SJSA1 (cell line): ENCODE measurements at places on chromosomes 6 and 20.

DNA sequence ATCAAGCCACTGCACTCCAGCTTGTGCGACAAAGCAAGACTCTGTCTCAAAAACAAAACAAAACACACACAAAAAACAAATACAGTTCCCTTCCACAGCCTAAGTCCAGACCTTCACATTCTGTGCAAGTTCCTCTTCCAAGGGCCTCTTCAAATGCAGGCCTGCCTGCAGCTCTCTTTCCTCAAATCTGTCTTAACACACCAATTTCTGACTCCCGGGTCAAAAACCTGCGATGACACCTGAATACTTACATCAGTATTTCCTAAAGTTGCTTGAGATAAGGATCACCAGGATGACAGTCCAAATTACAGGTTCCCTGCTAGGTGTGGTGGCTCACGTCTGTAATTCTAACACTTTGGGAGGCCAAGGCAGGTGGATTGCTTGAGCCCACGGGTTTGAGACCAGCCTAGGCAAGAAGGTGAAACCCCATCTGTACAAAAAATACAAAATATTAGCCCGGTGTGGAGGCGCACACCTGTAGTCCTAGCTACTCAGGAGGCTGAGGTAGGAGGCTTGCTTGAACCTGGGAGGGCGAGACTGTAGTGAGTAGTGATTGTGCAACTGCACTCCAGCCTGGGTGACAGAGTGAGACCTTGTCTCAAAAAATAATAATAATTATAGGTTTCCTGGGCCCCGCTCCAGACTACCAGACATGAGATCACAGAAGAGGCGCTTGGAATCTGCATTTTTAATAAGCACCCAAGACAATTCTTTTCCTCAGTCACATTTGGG is 8.8 kb upstream of the PARD6B start:
- no peak for DNase-seq

GRCh38 chr6:40611912-40612311 is 24.7 kb upstream of the LRFN2 start:
- DNase-seq = no peak

GRCh38 chr20:25549843-25550477 is 35.4 kb downstream of the NINL start:
- no peak for DNase-seq

- no peak for DNase-seq
Measured at GRCh38 chr6:95545686-95546085, 31.6 kb upstream of the MANEA start.

GRCh38 chr6:111559188-111560097 is 46.2 kb downstream of the TRAF3IP2 start:
- no peak for DNase-seq

DNA sequence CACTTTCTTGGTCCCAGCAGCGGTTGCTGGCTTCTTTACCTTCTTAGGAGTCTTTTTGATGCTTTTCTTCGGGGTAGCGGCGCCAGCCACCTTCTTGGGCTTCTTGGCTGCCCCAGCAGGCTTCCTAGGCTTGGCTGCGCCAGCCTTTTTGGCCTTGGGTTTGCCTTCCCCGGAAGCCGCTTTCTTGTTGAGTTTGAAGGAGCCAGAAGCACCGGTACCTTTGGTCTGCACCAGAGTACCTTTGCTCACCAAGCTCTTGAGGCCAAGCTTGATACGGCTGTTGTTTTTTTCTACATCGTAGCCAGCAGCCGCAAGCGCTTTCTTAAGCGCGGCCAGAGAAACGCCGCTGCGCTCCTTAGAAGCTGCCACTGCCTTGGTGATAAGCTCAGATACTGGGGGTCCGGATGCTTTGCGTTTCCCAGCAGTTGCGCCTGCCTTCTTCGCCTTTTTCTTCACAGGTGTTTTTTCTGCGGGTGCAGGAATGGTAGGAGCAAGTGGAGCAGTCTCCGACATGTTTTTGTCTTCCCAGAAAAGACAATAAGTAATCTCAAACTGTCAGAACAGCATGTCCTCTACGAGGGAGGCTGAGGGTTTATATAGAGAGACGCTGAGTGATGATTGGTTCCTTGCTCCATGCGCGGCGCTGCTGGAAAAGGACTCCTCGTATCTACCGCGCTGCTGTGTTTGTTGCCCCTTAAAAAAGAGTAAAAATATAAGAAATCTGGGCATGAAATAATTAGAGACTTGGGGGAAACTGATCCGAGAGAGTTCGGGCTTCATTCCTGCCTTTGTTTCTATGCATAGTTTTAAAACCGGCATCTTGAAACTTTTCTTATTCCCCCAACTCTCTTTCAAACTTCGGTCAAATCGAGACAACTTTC is 130.3 kb upstream of the BTN3A2 start:
- DNase-seq = peak; percentile 73

GRCh38 chr6:129536271-129536670 is 173.7 kb downstream of the ARHGAP18 start:
- DNase-seq = no peak

- peak; percentile 78 for DNase-seq
Measured at GRCh38 chr20:56439771-56440291, 27.8 kb downstream of the CASS4 start.

GRCh38 chr20:63706027-63706695 is 1.6 kb downstream of the ARFRP1 start:
- no peak for DNase-seq

DNA sequence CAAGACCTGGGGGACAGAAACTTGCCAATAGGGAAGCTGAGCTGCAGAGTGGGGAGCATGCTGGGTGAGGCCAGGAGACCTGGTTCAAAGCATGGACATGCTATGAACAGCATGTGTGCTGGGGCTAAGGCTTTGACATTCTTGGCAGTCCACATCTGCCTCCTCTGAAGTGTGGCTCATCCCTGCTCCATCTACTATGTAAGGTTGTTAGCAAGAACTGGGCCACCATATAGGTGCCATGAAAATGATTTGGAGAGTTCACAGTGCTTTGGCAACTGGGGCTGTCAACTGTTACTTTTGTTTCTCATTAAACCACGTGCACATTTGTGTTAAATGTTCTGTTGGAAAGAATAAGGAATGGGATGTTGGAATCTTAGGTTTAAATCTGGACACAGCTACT is 311.1 kb downstream of the CDC5L start:
- DNase-seq = peak; percentile 27

- DNase-seq = no peak
Measured at GRCh38 chr6:30891816-30892538, 7.7 kb downstream of the DDR1 start.

GRCh38 chr6:169287675-169288074 is 34.0 kb upstream of the THBS2 start:
- DNase-seq = peak; percentile 17

GRCh38 chr6:110049696-110050439 is 71.8 kb downstream of the GPR6 start:
- no peak for DNase-seq

GRCh38 chr20:9062066-9062465 is 6.8 kb upstream of the PLCB4 start:
- DNase-seq = no peak

DNA sequence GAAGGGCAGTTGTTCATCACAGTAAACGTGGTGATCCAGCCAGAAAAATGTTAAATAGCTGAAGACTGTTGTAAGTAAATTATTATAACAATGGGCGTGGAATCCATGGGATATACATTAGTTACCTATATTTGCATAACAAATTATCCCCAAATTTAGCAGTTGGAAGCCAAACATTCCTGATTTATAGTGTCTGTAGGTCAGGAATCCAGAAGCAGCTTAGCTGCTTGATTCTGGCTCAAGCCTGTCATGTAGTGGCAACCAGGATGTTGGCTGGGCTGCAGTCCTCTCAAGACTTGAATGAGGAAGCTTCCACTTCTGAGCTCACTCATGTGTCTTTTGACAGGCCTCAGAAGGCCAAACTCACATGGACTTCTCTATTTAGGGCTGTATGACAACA is 6.9 kb upstream of the ADGRB3 start:
- no peak for DNase-seq

DNA sequence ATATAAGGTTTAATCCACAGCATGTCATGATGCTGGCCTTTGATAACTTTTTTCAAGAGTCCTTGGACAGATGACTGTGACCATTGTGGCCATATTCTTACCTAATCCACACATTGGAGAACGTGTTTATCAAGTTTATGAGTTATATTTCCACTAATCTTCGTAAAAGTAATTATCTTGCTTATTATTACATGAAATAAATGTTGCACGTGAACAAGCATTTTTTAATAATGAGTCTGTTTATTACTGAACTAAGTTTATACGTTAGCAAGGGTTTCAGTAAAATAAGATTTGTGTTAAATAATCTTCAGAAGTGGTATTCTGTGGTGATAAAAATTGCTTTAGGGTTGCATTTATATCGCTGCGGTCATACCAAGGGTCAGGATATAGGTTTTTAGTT is 107.1 kb downstream of the SCAF8 start:
- no peak for DNase-seq

DNA sequence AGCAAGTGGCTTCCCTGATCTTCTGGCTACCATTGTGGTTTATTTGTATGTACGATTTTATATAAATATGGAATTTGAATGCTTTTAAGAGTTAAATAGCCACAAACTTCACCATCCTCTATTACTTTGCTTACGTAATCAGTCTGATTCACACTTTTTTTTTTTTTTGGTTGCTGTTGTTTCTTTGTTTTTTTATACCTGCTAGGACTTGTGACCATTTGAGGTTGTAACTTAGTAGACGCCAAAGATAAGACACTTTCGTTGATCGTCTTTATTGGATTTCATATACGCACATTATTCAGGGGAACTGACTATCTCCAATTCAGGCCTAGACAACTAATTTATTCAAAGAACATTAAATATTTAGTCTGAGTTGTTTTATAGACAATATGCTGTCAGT is 559.0 kb downstream of the CBLN4 start:
- DNase-seq = no peak

GRCh38 chr6:144316862-144317195 is 31.7 kb downstream of the UTRN start:
- DNase-seq = no peak

GRCh38 chr20:38450412-38450975 is 15.4 kb upstream of the SNHG17 start:
- DNase-seq = peak; percentile 98

GRCh38 chr6:142458836-142459235 is 157.0 kb downstream of the ADGRG6 start:
- no peak for DNase-seq

DNA sequence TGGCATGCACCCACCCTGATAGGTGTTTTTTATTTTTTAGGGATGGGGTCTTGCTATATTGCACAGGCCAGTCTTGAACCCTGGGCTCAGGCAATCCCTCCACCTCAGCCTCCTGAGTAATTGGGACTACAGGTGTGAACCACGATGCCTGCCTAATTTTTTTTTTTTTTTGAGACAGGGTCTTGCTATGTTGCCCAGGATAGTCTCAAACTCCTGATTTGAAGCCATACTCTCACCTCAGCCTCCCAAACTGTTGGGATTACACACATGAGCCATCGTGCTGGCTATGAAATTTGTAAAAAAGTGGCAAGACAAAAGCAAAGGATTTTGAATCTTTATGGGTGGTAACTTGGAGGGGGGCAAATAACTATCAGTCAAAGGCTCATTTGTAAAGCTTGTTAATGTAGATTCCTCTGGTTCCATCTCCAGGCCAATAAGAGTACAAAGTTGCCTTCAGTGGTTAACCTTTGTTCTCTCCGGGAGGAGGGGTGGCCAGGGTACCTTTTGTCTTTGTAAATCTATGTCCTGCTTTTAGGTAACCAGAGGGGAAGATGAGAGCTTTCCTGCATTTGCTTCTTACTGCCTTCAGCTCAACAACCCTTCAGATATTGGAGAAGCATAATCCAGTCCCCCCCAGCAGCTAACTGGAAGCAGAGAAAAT is 372.0 kb upstream of the JARID2 start:
- no peak for DNase-seq

GRCh38 chr20:19859444-19859843 is 101.4 kb downstream of the RIN2 start:
- no peak for DNase-seq

DNA sequence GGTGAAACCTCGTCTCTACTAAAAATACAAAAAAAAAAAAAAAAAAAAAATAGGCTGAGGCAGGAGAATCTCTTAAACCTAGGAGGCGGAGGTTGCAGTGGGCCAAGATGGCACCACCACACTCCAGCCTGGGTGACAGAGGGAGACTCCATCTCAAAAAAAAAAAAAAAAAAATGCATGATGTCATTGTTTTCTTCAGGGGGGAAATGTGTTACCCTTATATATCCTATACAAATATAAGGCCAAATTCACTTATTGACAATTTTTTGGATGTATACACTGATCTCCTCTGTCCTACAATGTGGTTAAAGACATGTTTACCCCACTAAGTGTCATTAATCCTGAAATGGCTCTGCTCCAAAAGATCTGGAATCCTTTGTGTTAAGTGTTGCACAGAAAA is 73.1 kb downstream of the TPBG start:
- DNase-seq = no peak

GRCh38 chr20:16308754-16309153 is 264.5 kb downstream of the KIF16B start:
- no peak for DNase-seq

DNA sequence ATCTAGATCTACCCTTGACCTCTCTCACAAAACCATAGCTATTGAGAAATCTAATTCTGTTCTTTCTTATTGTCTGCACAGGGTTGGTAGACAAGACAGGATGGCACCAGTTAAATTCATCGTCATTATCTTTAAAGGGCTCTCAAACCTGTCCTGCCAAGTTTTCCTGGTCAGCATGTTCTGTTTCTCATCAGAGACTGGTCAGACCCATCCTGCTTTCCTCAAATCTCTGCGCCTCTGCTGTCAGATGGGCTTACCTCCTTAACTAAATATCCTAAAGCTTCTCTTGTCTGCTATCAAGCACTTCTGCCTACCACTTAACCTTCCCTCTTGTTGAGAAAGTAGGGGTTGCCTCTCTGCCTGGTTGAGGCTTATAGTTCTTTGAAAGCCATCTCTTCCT is 125.2 kb downstream of the MYO6 start:
- DNase-seq = no peak

GRCh38 chr6:29943053-29943966 is 978 bp downstream of the HLA-A start:
- DNase-seq = no peak

DNA sequence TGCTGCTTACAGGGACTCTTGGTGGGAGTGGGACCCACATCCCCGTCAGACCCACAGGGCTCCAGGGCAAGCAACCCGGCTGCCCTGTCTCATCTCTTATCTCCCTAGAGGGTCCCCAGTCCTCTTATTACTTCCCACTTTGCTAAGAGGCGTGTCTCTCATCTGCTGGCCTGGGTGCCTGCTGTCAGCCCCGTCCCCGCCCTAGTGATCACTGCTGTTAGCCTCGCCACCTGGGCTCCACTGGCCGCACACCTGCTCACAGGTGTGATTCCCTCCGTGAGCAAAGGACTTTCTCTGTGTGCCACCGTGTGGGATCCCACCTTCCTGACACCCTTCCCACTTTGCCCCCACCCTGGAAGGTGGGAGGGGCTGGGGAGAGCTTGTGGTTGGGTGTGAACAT is 57.6 kb downstream of the TCP11 start:
- DNase-seq = peak; percentile 32

DNA sequence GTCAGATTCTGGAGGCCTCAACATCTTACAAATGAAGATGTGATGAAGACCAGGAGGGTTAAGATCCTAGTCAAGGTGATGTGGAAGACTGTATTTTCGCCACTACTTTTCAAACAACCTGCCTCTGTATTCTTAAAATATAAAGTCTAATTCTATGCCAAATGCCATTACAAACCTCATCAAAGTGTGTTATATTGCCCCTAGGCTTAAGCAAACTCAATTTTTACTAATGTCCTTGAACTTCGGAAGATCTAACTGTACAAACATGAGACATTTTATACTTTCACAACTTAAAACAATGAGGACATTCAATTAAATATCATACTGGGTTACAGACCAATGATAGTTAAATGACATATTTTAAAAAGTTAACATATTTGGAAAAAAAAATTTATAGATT is 19.1 kb downstream of the ASCC3 start:
- DNase-seq = no peak

GRCh38 chr20:63031251-63032014 is 24.7 kb upstream of the BHLHE23 start:
- no peak for DNase-seq
